RWPE1 (cell line): ENCODE measurements at places on chromosomes 5 and 9.

DNA sequence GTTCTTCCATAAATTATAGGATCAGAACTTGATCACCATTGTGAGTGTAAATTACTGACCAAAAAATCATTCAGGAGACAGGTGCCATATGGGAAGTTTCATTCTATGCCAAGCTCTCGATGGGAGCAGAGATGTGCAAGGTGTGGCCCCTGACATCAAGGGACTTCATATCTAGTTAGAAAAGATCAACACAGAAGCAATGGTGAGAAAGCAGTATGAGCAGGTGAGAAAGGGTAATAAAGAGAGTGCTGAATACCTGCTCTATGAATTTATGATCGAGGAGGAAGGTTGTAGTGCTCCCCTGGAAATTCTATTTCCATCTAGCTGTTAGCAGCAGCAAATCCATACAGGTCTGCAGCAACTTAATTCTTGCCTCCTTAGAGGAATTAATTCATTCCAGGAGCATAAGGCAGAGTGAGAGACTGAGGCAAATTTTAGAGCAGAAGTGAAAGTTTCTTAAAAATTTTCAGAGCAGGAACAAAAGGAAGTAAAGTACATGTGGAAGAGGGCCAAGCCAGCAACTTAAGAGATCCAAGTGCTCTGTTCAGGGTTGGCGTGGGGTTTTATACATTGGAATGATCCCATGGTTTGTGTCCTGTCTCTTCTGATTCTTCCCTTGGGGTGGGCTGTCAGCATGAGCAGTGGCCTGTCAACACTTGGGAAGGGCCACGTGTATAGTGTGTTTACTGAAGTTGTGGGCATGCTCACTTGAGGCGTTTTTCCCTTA is 181.8 kb downstream of the SAXO1 start:
- DNase-seq = no peak

GRCh38 chr9:36797471-36798220 is 225.0 kb downstream of the MELK start:
- no peak for DNase-seq

DNA sequence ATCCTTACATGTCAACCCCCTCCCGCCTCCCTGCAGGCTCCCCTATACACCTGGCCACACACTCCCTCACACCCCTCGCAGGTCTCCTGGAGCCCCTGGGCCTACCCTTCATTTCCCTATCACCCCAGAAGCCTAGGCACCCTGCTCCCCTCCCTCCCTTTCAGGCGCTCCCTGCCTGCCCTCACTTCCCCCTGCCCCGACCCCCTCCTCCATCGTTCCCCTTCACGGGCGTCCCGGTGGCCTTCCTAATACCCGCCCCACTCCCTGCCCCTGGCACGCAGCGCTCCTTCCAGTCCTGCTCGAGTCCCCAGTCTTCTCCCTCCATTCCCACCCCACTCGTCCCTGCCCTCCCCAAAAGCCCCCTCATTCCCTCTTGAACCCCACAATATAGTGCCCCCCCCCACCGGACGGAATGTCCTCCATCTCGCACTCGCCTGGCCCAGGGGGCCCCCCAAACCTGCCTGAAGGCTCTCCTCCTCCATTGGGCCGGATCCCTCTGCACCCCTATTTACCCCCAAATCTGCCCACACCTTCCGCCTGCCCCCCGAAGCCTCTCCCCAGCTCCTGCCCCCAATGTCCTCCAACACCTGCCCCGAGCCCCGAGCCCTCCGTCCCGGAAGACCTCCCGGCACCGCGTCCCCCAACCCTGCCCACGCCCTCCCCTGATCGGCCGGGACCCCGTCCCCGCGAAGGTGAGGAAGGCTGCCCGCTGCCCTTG is 746 bp downstream of the STRBP start:
- DNase-seq = peak; percentile 29

GRCh38 chr9:85332487-85332886 is 409.3 kb downstream of the AGTPBP1 start:
- peak; percentile 43 for DNase-seq

DNA sequence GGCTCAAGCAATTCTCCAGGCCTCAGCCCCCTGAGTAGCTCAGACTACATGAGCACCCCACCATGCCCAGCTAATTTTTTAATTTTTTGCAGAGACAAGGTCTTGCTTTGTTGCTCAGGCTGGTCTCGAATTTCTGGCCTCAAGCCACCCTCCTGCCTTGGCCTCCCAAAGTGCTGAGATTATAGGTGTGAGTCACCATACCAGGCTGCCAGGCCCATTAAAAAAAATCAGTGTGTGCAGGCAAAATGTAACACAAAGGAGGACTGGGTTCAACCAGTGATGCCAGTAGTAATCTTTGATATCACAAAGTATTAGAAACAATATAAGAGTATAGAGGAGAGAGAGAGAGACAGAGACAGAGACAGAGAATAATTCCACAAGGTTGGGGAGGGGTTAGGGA is 322.7 kb downstream of the MSX2 start:
- DNase-seq = no peak

GRCh38 chr5:40288800-40289485 is 390.8 kb upstream of the PTGER4 start:
- DNase-seq = no peak

DNA sequence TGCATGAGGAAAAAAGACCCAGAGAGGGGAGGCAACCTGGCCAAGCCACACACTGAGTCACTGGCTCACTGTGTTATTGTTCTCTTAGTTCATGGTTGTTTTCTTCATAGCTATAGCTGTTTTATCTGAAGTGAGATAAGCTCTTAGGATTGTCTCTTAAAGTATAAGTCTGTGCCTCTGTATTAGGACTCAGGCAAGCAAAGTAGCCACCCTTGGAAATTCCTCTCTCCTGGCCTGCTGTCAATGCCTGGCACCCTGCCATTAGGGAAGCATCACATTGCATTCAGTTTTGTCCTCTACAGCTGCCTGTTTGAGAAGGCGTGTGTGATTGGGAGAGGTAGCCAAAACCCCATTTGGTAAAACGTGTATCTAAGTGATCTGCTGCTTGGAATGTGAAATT is 147.4 kb upstream of the GLRA1 start:
- no peak for DNase-seq

- no peak for DNase-seq
Observed at GRCh38 chr9:121651008-121651294, 483 bp upstream of the DAB2IP start.

- no peak for DNase-seq
Observed at GRCh38 chr5:37737326-37738056, 102.3 kb downstream of the GDNF start.
